Daoy (cell line): ENCODE measurements at places on chromosomes 3 and 15. TPM values are rescaled to one million over a fixed set of nuclear protein-coding genes. Genes with fewer than 3 reads are reported as not detected.

The ITIH1 gene
- total RNA-seq: not detected in 2 replicates

The RLBP1 gene
- total RNA-seq: not detected in 2 replicates

The LTK gene
- 0.40 and 0.57 TPM in 2 replicates for total RNA-seq

The CYP8B1 gene
- not detected in 2 replicates for total RNA-seq

The PATL2 gene
- 0.11 and 2.9 TPM in 2 replicates for total RNA-seq

The REC114 gene
- total RNA-seq: not detected in 2 replicates

The GOLGA8S gene
- total RNA-seq: not detected in 2 replicates

The SMCO1 gene
- total RNA-seq: not detected in 2 replicates

The LRRC49 gene
- total RNA-seq: 13.7 and 21.6 TPM in 2 replicates

The BLM gene
- total RNA-seq: 23.5 and 24.8 TPM in 2 replicates

The HYAL1 gene
- 0.06 TPM in 1 of 2 replicates, not detected in the other for total RNA-seq

The KLHL40 gene
- not detected in 2 replicates for total RNA-seq

DNA sequence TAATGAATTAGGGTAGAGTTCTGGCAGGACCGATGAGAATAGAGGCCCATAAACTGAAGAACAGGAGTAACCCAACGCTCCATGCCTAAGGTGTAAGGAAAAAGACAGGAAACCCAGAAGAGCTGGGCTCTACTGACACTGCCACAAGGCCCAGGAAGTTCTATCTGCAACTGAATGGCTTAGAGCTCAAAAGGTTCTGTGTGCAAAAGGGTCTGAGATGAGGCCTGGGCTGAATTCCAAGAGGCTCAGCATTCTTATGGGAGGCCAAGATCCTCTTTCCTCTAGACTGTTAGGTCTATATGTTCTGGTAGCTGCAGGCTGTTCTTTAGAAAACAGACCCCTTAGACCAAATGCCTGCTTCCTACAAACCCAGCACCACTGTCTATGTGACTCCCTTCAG, 30.5 kb upstream of the PRSS50 start:
- no peak for DNase-seq

DNA sequence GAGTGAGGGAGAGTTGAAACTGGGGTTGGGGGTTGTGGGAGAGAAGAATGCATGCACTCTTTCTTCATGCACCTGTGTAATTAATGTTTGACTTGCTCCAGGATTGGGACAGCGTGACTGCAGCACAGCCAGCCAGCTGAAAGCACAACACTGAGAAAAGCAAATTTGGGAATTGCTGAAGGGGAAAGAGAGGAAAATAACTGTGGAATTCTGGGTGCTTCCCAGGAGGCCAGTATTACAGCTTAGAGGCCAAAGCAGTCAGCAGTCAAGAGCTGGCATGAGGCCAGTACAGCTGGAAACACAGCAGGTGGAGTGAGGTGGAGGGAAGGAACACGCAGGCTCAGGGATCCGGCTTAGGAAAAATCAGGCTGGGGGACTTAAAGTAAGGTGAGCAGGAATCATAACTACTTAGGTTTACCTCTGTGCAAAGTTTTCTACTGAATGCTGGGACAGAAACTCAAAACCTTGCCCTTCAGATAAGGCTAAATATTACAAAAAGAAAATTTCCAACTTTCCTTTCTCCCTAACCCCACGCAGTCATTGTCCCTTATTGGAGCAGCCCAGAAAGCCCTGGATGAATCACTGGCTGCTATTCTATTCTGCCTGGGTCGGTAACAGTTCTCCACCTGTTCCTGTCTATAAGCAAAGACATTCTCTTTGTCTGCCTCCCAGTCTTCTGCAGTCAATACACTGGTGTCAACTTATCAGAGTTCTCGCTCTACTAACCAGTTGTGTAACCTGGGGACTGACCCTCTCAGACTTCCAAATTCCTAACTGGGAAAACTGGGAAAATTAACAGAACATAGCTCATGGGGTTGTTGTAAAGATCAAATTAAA, 167.2 kb downstream of the MAGI1 start:
- peak; percentile 29 for DNase-seq

- peak; percentile 87 for DNase-seq
These were observed 254.5 kb upstream of the SOX2 start for GRCh38 chr3:181457190-181457589.

- no peak for DNase-seq
These were observed 19.1 kb upstream of the CHST2 start for GRCh38 chr3:143100451-143100850.

- no peak for DNase-seq
These were observed 9.3 kb downstream of the BCHE start for GRCh38 chr3:165827883-165828282.

DNA sequence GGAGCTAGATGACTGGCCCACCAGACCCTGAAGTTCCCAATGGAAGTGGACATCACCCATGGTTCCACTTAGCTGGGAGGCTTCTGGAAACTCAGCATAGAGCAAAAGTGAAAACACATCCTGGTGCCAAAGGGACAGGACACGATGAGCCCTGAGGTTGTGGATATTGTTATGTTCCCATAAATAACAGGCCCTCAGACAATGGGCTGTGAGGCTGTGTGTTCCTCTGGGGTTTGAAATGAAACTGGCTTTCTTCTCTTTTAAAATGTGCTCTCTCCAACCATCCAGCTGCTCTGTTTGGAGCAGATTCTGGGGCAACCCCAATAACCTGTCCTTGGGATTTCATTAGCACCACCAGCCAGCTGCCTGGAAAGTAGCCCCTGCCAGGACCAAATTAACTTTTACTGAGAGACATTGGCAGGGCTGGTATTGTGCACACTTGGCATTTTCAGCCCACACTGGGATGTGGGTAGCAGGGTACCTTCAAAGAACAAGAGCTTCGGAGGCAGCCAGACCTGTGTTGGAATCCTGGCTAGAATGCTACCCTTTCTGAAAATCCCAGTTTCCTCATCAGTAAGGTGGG, 97.5 kb downstream of the DNAJB8 start:
- DNase-seq: no peak

GRCh38 chr15:28015855-28016254, 83.3 kb downstream of the OCA2 start:
- no peak for DNase-seq

DNA sequence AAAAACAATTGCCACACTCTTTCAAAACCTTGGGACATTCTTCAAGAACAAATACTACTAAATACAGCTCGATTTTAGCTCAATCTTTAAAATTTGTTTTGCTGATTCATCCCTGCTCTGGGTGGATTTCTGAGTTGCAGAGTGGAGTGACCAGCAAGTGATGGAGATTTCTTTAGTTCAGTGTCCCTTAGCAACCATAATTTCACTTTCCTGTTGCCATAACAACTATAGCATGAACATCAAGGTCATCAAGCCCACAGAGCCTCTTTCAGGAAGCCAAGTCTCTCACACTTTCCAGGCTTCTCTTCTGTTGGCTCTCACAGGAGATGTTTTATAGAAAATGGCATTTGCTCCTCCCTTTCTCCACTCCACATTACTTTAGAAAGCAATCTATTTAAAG, 597.2 kb upstream of the ADAMTS9 start:
- DNase-seq: no peak

DNA sequence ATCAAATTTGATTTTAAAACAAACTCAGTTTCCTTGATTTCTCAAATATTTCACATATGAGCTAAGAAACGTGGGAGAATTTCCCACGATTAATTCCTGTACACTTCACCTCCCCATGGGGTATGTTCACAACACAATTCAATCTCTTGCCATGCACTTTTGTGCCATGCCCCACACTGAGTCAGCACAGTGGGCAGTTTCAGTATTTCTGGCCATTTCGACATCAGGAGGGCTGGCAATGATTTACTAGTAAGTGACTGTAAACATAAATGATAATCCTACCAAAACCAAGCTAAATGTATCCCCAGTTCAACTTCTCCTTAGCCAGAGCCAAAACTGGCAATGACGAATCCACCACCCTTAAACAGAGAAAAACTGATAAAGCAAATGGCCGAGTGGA, 293.6 kb downstream of the FGF12 start:
- peak; percentile 11 for DNase-seq

- DNase-seq: no peak
These were observed 231.6 kb downstream of the SNRPN start for GRCh38 chr15:25186411-25186810.

DNA sequence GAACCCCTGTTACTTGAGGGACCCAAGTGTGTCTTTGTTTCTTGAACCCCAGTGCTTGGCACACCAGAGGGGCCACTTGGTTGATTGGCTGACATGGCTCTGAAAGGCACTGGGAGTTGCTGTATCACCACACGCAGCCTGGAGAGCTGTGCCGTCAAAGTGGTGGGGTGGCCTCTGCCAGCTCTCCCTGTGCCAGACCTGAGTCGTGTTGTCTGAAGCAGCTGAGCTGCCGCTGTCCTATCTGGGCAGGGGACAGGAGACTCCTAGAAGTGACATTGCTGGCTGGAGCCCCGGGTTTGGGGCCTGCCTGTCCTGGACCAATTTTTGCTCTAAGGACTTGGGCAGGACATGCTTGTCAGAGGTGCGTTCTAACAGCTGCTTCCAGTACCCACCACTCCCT, 5.5 kb upstream of the SNX22 start:
- DNase-seq: no peak

- no peak for DNase-seq
These were observed 698 bp downstream of the MELTF start for GRCh38 chr3:197028728-197029510.

DNA sequence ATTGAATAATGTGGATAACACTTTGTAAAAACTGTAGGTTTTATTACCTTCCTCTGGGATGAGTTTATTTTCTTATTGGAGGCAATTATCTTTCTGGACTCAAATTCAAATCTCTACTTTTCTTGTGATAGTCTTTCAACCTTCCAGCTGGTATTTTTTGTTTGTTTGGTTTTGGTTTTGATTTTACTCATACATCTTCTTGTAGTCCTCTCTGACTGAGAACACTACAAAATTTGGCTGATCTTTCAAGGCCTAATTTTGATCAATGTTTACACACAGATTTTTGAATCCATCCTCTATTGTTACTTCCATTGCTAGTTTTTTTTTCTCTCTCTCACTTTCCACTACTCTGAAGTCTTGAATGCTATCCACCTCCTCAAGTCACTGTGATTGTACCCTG, 303.8 kb upstream of the NECTIN3 start:
- DNase-seq: no peak

GRCh38 chr15:66966256-66966655, 99.1 kb upstream of the SMAD3 start:
- DNase-seq: no peak

DNA sequence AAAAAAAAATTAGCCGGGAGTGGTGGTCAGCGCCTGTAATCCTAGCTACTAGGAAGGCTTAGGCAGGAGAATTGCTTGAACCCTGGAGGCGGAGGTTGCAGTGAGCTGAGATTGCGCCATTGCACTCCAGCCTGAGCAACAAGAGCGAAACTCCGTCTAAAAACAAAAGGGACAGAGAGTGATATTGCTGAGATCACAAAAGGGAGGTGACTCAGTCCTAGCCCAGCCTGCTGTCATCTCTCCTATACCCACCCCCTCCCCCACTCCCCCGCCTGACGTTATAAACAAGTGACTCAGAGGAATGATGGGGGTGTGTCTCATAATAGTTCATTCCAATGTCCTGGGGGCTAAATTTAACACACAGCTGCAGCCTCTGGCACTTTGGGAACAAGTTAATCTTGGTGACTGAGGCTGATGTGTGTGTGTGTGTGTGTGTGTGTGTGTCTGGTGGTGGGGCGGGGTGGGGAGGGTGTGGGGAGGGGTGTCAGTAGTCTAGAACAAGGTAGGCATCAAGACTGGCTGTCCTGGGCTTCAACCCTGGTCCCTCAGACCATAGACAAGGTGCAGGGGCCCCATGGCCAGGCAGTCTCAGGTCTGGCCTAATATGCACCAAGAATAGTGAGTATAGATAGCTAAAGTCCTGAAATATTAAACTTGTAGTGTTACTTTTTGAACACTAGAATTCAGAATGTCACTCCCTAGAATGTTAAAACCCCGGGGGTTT, 1.3 kb upstream of the KLHL40 start:
- DNase-seq: peak; percentile 87

DNA sequence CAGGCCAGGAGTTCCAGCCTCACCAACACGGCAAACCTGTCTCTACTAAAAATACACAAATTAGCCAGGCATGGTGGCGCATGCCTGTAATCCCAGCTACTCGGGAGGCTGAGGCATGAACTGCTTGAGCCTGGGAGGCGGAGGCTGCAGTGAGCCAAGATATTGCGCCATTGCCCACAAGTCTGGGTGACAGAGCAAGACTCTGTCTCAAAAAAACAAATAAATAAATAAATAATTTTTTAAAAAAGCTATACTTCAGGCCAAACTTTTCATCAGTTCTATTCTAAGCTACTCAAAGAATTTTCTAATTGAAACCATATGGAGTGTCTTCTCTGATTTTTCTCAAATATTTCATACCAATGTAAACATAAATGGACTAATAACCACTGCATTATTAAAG, 43.5 kb downstream of the PHC3 start:
- no peak for DNase-seq

GRCh38 chr15:58066042-58066867, 744 bp upstream of the ALDH1A2 start:
- DNase-seq: peak; percentile 46

DNA sequence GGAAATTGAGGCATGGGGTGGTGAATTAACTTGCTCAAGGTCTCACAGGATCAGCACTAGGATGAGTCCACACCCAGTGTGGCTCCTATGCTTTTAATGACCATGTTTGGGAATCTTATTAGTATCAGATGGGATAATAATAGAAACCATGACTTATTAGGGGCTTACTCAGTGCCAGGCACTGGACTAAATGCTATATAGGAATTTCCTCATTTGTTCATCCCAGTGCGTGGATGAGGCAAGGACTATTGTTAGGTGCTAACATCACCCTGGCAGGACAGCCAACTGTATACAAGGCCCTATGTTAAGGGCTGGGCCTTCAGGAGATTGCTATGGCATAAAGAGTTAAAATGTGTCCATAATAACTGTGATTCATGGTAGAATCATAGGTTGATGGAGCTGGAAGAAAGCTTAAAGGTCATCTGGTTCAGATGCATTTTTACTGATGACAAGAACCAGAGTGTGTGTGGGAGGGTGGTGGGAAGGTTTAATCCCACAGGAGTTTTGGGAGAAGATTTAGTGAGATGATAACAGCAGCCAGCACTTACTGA, 4.7 kb upstream of the FEM1B start:
- peak; percentile 40 for DNase-seq

- no peak for DNase-seq
These were observed 180.0 kb downstream of the KCNAB1 start for GRCh38 chr3:156300371-156300770.

GRCh38 chr15:66862111-66862939, 160.3 kb downstream of the SMAD6 start:
- DNase-seq: peak; percentile 37

DNA sequence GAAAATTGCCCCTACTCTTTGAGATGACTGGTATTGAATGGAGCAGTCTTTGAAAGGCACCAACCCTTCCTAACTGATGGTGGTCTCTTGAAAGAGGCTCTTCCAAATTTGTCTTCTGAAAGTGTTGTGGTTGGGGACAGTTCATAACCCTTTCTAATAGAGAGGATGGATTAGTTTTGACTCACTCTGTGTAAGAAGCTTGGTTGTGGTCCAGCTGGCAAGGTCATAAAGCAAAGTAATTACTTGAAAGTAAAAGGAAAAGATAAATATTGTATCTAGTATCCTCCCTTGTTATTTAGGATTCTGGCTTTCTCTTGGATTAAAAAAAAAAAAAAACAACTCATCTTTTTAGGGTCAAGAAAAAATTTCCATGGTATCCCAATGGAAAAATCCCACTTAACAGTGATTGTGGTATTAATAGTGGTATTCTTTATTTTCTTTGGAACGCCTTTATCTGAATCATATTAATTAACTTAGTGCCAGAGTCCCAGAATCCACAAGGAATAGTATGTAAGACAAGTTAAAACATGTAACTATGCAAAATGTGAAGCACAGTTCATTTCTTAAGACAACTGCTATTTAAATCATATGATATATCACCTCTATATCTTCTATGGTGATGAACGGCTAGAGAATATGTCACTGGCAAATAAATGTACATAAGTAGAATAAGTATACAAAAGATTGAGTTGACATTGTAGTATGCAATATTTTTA, 469.3 kb upstream of the CDIN1 start:
- peak; percentile 27 for DNase-seq

- DNase-seq: no peak
These were observed 472.4 kb downstream of the EPHB1 start for GRCh38 chr3:135267487-135267886.
